ENCODE measurements at places on chromosomes 5 and 9.

GRCh38 chr5:151068433-151069197, 12.2 kb downstream of the TNIP1 start:
- DNase-seq: no peak

GRCh38 chr5:139459451-139459934, 3.0 kb downstream of the ECSCR start:
- DNase-seq: no peak

GRCh38 chr5:151234476-151235238, 10.8 kb upstream of the CCDC69 start:
- no peak for DNase-seq

DNA sequence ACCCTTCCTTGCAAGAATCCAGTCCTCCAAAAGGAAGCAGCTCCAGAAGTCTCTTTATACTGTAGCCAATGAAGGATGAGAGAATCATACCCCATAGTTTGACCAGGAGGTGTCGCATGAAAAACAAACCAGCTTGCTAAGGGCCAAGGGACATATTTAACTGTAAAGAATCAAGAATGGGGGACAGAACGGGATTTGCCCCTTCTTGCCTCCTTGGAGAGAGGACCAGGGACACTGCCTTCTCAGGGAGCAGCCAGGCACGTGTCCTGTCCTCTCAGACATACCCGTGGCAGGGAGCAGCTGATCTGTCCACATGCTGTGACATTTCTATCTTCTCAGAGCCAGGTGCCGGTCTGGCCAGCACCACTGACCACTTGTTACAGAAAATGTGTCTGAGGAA, 11.7 kb downstream of the PRUNE2 start:
- no peak for DNase-seq

DNA sequence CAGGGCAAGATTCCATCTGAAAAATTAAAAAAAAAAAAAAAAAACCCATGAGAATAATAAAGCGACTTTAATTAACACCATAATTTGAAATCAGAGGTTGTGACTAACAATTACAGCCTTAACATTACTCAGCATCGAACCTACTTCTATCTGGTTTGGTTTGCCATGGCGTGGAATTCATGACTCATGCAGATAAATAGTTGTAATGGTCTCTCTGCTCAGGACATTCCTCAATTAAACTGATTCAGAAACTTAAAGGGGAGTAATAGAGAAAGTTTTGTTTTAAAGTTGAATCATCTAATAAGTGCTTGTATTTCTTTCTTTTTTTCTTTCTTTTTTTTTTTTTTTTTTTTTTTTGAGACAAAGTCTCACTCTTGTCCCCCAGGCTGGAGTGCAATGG, 135.5 kb downstream of the SPATA31D1 start:
- no peak for DNase-seq

DNA sequence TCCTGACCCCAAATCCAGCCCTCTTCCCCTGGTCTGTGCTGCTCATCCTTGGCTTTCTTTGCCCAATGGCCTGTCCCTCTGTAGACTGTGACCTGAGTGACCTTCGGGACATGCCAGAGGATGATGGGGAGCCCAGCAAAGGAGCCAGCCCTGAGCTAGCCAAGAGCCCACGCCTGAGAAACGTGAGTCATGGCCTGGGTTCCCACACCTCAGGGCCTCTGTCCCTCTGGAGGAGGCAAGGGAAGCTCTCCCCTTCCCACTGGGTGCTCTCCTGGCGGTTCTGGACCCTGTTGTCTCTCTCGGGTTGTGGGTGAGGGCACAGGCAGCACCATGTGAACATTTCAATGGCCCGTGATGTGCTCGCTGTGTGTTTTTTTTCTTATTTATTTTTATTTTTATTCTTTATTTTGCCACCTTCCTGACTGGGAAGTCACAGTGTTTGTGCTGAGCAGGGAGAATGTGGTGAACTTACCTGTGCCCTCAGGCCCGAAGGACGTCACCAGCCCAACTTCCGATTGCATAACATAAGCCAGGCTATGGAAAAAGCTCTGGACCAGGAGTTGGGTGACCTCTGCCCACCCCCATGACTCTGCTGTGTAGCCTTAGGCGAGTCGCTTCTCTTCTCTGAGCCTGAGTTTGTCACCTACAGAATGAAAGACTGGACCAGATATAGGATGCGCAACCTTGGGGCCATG, 29.5 kb downstream of the AFAP1L1 start:
- DNase-seq: no peak

DNA sequence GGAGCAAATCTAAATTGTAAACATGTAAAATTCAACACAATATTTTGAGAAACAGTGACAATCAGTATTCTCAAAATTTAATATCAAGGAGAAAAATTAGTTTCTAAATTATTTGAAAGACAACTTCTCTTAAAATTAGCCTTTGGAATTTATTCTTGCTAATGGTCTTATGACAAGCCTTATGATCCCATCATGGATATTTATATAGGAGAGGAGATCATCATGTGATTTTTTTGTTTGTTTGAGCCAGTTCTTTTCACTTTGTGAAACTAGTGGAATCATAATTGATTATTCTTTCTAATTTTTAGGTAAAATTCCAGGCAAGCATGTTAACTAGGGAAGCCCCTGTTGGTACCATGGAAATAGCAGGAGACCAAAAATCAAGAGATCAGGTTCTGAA, 24.7 kb downstream of the DMXL1 start:
- no peak for DNase-seq
